ENCODE measurements at places on chromosomes 1 and 21.
A peak's percentile ranks its signal among the peaks of the same experiment; 100 is the strongest.

GRCh38 chr1:221286399-221286798 lies 407.2 kb downstream of the HLX start:
- no peak for DNase-seq

DNA sequence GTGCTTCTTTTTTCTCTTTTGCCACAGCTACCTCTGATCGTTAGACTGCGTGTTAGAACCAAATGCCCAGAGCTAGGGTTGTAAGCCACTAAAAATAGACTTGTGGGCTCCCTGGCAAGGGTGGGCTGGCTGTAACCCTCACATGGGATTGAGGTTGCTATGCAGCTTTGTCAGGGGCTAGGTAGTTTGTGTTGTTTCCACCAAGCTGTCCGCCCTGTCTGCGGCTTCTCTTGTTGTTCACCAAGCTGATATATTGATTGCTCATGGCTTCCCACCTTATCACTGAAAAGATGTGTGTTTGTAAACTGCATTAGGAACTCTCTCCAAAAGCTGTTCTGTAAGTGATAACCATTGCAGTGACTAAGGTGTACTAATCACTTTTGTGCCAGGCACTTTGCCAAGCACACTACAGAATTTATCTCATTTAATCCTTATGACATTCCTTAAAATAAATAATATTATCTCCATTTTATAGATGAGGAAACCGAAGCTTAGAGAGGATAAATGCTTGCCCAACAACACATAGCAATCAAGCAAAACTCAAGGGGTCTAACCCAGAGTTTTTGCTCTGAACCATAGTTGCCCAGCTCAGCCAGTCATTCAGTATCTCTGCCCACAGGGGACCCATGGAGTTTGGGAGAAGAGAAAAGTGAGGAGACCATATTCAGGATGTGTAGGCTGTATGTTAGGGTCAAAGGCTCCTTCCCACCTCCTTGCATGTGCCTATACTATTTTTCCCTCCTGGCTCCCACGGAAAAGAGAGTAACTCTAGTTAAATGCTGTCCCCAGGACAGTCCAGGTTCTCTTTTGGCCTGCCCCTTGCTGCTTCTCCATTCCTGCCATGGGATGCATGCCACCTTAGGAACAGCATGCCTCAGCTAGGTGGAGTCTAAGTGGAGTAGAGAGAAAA lies 42.2 kb upstream of the TARBP1 start:
- no peak for DNase-seq

DNA sequence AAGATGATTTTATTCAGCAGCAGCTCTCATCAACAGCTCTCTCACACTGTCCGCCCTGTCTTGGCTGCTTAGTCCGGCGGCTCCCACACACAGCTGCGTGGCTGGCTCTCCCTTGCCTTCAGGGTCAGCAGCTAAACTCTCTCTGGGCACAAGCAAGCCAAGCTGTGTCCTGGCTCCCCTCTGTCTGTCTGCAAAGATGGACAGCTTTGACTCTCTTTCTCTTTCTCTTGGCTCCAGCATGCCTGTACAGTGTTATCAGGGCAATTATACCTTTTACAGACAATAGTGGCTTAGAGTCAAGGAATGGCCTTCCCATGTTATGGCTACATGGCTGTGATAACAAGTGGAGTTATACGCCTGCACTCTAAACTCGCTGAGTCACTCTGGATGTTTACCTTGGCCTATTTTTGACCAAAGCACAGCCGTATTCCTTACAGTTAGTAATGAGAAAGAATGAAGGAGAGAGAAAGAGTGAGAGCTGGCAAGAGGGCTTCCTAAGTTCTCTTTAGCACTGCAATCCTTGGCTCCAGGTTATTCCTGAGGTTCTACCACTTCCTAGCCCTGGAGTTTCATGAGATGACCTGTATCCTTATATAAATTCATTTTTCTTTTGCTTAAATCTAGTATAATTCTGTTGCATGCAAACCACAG lies 59.9 kb upstream of the ZSWIM5 start:
- DNase-seq: no peak

DNA sequence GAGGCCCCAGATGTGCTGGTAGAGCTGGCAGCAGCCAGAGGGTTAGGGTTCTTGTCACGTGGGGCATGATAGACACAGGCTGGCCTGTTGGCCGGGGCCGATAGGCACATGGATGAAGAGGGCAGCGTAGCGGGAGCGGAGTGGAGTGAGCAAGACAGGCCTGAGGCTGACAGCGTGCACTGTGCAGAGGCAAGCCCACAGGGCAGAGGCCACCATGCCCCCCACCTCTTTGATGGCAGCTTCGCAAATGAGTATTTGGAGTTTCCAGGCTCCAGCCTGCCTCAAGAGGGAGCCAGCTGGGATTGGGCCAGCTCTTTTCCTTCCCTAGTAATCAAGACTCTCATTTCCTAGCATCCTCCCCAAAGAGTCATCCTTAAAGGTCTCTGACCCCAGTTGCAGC lies 43.5 kb downstream of the TMCC2 start:
- DNase-seq: no peak

DNA sequence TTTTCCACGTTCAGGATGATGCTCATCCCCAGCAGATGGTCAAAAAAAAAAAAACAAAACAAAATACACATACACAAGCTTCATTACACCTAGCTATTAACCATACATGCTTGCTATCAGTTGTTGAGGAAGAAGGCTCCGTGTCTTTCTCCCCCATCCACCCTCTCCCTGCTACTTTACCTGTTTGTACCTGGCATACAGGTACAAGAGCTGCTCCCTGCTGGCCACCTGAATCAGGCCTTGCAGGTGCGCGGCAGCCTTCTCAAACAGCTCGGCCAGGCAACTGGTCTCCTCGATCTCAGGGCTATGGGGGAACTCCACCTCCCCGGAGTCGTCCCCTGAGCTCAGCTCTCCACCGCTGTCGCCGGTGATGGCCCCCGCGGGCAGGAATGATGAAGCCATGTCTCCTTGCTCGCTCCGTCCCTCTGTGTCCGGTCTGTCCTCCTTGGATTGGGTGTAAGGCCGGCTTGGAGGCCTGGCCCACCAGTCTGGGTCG lies 464 bp downstream of the ACBD6 start:
- peak; percentile 63 for DNase-seq

DNA sequence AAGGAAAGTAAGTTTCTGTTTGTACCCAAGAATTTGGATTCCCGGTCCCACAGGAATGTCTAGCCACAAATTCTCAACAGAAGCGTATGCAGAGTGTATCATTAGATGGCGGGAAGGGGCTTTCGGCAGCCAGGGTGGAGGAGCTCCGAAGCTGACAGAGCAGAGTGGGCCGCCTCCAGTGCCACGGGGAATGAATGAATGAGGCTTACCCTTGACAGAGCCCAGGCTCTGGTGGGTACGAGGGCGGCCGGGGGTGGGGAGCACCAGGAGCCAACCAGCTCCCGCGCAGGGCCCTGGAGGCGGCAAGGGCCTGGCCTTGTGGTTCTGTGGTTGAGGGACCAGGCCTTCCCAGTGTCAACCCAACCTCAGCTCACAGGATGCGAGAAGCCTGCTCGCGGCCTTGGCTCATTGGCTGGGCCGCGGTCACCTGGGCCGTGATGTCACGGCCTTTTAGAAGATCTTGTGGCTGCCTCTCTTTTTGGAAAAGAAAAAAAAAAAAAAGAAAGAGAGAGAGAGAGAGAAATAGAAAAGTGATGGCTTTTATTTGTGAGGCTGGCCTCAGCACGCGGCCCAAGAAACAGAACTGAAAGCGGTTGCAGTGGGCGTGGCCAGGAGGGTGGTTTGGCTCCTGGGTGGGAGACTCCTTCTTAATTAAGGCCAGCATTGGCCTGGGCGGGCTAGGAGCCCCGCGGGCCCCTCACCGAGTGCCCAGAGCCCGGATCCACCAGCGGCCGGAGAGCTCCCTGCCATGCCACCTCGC lies 34.9 kb upstream of the RUNX3 start:
- peak; percentile 97 for DNase-seq

DNA sequence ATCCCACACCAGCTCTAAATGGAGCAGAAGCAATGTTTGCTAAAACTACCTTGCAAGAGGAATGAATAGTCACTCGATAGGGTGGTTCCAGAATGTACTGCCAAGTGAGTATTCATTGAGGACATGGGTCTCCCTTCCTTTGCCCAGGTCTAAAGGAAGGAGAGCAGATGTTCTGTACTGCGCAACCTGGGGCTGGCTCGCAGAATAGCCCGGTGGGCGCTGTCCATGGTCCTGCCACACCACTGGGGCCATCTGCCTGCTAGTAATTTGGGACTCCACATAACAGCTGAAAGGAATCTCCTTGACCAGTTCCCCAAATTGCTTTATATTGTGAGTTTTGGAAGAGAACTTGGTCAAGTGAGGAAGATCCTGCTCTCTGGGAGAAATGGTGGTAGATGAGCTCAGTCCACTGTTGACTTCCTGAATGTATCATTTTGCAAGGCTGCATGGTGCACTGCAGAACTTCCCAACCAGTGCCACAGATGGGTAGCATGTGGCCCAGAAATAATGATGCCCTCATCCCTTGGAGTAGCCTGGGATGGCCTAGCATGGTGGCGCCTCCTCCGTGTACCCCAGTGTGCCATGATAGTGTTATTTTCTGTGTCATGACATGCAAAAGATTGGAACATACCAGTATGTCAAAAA lies 5.7 kb downstream of the SLC6A17 start:
- peak; percentile 48 for DNase-seq

DNA sequence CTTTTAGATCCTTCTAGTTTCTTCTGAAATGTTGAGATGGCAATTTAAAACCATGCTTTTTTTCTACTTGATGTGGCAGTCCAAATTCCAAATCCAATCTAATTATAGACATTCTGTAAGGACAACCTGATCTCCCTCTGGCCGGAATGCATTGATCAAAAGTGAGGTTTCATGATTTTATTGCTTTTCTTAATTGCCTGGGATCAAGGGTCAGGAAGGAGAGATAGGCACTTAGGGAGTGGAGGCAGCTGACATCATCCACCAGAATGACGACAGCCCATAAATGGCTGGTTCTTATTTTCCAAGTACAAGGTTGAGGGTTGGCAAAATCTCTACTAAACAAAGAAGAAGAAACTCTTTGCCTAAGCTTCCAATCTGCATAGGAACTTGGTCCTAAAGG lies 46.4 kb upstream of the SCCPDH start:
- no peak for DNase-seq

DNA sequence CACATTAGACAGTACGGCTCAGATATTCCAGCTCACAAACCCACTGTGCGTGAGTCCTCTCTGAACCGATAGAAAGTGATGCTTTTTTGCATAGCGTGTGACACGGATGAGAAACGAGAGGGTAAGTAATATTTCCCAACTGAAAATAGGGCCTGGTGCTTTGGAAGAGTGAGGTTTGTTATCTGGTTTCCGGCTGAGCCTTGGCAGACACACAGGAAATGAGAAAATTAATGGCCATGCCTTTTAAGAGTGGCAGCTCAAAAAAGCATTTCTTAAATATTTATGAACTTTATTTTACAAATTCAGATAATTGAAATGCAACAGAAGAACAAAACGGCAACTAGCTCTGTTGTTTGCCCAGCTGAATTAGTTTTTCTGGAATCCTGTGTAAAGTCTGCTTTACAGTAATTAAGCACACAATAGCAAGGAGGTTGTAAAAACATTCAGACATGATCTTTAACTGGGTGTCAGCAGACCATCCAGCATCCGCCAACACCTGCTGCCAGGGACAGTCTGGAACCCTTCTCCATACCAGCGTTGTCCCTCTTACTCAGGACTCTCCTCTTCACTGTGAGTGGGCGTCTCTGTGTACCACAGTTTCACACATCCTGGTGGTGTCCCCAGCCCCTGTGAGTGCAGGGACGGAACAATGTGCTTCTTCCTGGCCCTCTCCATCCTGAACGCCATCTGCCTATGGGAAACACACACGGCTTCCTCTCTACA lies 155.4 kb downstream of the PGBD5 start:
- DNase-seq: no peak

DNA sequence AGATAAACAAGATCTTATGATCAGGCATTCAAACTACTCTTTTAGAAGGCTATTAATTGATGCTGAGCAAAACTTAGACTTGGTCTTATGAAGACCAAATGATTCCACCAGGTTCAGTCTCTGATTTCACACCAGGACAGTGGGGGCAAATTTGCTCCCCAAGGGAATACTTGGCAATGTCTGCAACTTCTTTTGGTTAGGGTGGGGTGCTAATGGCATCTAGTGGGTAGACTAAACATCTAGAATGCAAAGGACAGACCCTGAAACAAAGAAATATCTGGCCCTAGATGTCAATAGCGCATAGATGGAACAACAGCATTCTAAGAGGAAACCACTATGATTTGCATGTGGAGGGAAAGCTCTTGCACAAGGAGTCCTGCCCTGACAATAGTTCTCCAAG lies 30.6 kb downstream of the DPT start:
- no peak for DNase-seq

GRCh38 chr1:199399996-199400724 lies 627.4 kb upstream of the NR5A2 start:
- no peak for DNase-seq

GRCh38 chr1:33634806-33635205 lies 162.4 kb downstream of the ZSCAN20 start:
- peak; percentile 17 for DNase-seq

DNA sequence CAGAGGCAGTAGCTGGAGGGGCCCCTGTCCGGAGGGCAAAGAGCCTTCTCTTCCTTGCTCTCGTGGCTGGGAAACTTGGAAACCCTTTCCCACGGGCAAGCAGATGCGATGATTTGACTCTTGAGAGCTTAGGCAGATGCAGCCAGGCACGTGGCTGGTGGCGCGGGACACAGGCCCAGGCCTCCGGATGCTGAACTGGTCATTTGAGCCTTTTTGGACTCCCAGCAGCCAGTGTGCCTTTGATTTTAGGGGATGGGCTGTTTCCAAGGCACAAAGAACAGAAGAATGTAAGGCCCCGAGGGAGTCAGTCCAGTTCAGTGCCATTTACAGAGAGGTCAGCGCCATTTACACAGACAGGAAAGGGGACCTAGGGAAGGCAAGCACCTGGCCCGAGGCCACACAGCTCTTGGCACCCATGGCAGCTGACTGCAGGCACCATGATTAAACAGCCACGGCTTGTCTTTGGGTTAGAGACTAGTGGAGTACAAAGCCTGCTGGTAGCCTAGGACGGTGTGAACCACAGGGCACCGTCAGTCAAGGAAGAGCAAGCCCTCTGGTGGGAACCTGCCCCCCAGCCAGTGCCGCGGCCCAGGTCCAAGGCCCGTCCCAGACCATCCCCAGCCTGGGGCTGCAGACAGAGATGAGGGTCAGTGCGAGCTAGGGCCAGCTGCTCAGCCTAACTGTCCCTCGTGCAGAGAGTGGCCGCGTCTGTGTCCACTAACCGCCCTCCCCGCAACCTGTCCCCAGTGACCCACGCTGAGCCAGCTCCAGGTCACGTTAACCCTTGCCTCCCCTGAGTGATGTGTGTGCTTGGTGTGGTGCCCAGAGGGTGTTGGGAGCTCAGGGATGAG lies 20.4 kb upstream of the CCDC27 start:
- DNase-seq: no peak

- no peak for DNase-seq
Measured at GRCh38 chr1:214380986-214381695, 100.2 kb downstream of the SMYD2 start.
